Type B pancreatic cell (in vitro differentiated cells): ENCODE measurements at places on chromosomes 6 and 20.

DNA sequence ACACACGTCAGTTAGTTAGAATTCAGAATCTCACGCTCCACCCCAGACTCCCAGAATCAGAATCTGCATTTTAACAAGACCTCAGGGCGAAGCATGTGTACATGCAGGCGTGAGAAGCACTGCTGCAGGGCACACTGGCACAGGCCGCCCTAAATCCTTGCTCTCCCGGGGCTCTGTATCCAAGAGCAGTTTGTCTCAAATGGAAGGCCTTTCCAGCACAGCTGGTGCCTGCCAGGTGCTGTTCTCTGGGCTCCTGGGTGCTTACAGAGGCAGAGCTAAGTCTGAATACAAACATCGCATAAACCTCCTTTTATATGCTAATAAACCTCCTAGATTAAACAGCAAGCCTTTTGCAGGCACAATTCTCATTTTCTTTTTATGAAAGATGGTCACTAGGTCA lies 119.1 kb upstream of the CD93 start:
- no peak for DNase-seq

- DNase-seq, result no peak
These were observed 157.5 kb downstream of the TRMT11 start for GRCh38 chr6:126143761-126144251.

- DNase-seq, result no peak
These were observed 214.9 kb upstream of the KCNG1 start for GRCh38 chr20:51237791-51238190.

GRCh38 chr6:41193884-41194283 lies 7.1 kb downstream of the TREML2 start:
- DNase-seq, result no peak

DNA sequence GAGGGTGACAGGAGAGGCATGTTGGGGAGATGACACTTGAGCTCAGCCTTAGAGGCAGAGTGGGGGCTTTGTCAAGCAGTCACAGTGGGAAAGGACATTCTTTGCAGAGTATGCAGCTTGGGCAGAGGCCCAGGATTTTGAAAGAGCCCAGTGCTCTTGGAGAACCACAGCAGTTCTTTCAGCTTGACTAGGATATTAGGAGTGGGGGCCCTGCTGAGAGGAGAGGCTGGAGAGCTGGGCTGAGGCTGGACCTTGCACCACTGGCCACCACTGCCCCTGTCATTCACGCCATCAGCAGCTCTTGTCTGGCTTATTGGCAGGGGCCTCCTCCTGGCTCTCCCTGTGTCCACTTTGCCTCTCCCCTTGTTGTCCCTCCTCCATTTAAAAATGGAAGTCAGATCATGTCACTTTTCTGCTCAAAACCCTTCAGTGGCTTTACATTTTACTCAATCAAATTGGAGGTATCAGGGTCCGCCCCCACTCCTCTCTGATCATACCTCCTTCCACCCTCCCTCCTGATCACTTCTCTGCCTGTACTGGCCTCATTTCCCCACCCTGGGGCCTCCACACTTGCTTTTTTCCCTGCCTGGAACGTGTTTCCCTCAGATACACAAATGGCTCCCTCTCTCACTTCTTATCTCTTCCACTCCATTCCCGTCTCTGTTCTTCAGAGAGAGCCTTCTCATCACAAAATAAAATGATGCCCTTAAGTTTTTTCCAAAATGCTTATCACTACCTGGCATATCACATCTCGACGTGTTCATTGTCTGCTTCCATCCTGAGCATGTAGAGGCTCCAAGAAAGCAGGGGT lies 10.5 kb downstream of the MANBAL start:
- DNase-seq, result no peak

- no peak for DNase-seq
These were observed 8.4 kb downstream of the GABBR1 start for GRCh38 chr6:29624520-29624961.

GRCh38 chr6:53239526-53239925 lies 90.9 kb upstream of the GCM1 start:
- DNase-seq, result no peak

DNA sequence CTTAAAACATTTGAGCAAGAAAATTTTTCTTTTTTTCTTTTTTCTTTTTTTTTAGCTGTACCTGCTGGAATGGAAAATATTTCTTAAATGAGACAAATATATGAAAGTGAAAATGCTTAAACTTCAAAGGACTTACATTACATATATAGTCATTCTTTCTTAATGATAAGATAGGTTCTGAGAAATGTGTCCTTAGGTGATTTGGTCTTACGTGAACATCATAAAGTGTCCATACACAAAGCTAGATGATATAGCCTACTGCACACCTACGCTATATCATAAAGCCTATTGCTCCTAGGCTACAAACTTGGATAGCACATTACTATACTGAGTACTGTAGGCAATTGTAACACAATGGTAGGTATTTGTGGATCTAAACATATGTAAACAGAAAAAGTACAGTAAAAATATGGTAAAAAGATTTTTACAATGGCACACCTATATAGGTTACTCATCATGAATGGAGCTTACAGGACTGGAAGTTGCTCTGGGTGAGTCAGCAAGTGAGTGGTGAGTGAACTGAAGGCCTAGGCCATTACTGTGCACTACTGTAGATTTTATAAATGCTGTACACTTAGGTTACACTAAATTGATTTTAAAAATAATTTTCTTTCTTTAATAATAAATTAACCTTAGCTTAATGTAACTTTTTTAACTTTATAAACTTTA lies 54.6 kb downstream of the RPP21 start:
- DNase-seq, result no peak

DNA sequence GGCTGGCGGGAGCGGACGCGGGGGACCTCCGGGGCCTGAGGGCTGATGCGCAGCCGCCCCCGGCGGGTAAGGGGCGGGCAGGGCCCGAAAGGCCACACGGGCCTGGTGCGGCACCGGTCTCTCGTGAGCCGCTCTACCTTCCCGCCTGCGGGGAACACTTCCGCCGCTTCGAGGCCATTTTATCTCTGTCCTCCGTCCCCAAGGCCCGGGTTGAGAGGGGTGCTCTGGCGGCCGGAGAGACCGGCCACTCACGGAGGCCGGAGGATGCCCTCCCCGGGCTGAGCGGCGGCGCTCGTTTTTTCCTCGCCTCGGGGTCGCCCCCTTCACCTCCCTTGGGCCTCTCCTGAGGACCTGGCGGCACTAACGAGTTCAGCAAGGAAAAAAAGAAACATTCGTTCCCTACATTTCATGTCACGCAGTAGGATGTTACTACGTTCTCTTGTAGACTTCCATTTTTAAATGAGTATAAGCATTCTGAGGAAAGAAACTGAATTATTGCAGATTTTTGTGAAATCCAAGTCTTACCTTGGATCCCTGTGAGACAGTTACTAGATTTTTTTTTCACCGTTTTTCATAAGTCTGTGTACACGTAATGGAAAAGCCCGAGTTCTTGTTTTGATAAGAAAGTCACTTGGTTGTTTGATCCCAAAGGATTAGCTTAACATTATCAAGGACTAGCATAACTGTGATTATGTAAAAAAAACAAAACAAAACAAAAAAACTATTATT lies 575 bp downstream of the WTAP start:
- no peak for DNase-seq

DNA sequence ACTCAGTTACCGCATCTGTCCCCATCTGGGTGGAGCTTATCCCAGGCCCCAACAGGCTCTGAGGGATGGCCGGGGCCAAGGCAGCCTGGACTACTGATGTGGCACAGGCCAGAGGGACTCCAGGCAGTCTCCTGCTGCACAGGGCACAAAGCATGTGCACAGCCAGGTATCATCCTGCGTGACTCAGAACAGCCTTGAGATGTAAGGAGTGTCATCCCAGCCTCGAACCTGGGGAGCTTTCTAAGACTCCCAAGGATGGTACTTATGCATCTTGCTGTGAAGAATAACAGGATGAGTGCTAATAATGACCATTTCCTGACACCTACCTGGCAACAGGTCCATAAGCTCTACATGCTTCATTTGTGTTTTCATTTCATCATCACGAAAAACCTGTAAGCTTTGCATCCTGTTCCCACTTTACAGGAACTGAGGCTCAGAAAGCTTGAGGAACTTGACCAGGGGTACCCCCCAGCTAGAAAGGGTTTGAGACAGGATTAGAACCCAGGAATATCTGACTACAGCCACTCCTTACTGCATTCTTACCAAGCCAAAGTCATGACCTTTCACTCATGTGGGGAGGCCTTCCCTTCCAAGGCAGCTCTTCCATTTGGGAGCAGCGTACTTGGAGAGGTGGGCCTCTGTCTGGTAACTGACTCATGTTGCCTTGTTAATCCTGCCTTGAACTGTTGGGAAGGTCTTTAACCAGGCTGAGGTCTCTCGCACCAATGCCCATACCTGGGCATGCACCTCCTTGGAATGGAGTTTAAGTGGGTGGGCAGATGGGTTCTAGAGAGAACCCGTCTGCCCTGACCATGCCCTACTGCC lies 1.9 kb downstream of the TRIB3 start:
- DNase-seq, result no peak

GRCh38 chr6:138538390-138539031 lies 39.2 kb upstream of the NHSL1 start:
- DNase-seq, result no peak

DNA sequence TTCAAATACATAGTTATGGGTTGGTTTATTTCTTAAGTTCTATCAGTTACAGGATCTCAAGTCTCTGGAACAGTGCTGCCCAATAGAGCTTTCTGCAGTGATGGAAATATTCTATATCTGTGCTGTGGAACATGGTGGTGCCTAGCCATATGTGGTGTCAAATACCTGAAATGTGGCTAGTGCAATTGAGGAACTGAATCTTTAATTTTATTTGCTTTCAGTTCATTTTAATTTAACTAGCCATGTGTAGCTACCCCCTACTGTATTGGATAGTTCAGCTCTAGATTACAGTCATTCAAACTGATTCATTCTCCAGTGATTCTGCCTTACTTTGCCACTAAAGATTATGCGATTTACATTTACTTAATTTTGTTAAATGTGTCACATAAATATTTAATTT lies 503.2 kb downstream of the CDKAL1 start:
- no peak for DNase-seq

DNA sequence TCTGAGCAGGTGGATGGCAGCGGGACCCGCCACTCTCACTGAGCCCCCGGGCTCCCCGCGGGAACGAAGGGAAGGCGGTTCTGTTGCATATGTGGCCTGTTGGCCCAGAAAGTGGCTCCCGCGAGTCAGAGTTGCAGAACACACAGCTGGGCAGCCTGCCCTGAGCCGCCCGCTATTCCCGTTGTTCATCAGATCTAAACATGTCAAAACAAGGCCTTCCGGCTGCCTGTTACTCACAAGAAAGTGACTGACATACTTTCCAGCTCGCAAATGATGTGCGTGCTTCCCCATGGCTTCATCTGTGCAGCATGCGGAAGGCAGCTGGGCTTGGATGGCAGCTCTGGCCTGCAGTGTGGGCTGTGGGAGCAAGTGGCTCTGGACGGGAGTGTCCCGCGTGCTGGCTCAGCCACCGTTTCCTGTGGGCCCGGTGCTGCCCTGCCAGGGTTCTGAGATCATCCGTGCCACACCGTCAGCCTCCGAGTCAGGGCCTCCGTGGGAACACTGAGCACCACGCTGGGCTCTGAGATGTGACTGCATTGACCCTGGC lies 227.3 kb downstream of the ERMARD start:
- DNase-seq, result no peak

DNA sequence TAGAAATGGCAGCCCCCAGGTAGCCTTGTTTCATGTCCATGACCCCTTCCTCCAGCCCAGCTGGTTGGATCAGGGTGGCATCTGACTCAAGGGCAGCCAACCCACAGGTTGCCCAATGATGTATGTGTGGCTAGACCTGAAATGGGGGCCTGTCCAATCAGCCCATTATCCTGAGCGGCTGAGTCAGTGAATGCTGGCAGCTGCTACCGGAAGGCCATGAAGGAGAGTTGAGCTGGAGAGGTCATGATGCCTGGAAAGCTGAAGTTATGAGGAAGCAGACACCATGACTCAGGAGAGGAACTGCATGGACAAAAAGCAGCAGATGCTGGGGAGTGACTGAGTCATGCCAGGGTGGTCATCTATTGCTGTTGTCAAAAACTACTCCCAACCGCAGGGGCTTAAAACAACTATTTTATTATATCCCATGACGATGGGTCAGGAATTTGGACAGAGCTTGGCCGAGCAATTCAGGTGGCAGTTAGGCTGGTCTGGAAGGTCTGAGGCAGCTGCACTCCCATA lies 67.3 kb downstream of the MDGA1 start:
- DNase-seq, result no peak

DNA sequence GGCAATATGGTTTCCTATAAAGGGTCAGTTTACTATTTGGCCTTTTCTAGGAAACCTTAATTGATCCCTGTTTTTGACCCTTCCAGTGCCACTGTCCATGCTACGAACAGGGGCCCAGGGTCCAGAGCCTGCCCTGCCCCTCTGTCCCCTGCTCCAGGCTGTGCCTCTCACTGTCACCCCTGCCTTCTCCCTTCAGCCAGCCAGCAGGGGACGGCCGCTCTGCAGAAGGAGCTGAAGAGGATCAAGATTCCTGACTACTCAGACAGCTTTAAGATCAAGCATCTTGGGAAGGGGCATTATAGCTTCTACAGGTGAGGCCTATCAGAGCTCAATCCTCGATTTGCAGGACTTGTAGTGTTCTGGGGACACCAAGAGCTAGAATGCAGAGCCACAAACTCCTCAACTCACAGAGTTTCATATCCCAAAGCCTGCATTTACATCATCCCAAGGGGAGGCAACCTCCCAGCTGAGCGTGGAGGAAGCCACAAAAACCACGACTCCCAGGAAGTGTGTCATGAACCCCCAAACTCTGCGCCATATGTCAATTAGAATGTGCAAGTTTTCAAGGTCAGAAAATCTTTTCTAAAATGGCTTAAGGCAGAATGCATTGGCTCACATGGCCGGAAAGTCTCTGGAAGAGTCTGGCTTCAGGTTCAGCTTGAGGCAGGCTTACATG lies 3.6 kb downstream of the BPI start:
- no peak for DNase-seq

DNA sequence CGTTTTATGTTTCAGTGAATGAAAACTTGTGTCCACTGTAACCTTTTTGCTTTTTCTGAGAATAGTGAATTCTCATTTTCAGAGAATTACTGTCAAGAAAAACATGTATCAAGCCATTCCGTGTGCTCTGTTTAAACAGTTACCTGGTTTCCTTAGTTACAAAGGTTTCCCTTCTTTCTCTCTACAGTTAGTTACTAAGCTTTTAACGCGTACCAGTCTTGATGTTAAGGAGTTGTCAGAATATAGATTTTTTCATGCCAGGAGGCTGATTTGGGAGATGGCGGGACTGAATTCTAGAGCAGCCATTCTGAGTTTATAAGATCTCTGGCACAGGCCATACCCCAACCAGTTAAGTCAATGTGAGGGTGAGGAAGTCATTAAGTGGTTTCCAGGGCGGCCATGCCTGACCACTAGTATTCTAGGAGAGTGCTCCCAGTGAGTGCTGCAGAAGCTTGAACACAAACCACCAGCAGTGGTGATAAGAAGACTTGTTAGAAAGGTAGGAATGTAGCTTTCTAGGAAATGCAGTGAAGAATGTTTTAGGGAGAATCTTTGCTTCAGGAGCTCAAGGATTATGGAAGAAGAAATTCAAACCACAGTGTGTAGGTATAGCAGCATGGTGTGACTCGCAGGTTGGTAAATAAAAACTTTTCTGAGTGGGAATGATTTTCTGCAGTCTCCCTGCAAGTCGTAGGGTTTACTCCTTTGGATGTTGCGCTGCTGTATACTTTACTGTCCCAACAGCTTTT lies 112.9 kb downstream of the JARID2 start:
- no peak for DNase-seq

GRCh38 chr20:19660808-19661378 lies 97.2 kb upstream of the RIN2 start:
- DNase-seq, result no peak

- DNase-seq, result no peak
These were observed 568.9 kb upstream of the CITED2 start for GRCh38 chr6:139943391-139943790.

GRCh38 chr6:81552644-81553043 lies 199.8 kb downstream of the TENT5A start:
- DNase-seq, result no peak
